ENCODE measurements at places on chromosomes 1 and 21. TPM values are rescaled to one million over a fixed set of nuclear protein-coding genes. Genes with fewer than 3 reads are reported as not detected.

DNA sequence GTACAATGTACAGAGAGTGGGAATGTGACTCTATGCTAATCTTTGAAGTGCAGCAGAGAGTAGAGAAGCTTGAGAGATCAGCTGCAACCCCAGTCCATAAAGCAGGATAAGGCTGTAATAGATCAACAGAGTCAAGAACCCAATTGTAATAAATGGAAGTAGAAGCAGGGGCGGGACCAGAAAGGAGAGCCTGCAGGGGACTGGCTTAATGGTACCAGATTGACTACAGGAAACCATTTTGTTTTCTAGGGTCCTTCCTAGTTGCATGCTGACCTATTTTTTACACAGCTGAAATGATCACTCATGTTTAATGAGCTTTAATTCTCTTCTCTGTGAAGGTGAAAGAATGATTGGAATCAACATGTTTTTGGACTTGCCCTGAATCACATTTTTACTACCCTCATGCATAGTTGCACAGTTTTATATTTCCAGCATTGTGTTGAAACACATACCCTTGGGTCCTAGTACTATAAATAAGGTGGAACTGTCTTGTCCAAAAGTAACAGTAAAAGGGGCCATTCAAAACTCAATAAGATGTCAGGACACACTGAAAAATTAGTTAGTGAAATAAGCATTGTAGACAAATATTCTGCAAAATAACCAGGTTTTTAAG lies 69.8 kb downstream of the GPR88 start:
- no peak for DNase-seq

DNA sequence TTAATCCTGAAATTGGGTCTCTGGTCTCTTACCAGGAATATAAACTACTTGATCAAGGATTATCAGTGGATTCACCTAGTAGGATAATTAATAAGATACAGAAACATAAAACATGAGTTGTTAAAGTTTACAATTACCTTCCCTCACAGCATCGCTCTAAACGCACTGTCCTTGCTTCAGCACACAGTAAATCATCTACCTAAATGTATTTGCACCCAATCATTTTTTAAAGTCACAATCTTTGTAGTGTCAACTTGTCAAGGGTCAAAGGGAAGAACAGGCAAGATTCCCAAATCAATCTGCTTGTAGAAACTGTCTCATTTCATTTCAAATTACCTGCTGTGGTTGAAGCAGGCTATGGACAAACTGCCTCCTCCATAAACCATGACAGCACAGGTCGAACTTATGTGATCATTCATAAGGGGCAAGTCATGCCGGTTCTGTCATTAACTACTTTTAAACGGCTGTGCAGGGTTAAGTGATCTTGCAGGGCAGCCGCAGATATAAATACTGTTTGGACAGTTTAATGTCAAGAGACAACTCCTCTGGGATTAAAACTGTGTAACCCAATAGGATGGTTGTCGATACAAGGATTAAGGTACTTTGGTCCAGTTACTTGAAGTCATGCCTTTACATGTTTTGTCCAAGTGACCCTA lies 93.6 kb downstream of the ZNF281 start:
- DNase-seq: no peak

- DNase-seq: no peak
These were observed 34.1 kb downstream of the CLCA1 start for GRCh38 chr1:86502721-86503405.

DNA sequence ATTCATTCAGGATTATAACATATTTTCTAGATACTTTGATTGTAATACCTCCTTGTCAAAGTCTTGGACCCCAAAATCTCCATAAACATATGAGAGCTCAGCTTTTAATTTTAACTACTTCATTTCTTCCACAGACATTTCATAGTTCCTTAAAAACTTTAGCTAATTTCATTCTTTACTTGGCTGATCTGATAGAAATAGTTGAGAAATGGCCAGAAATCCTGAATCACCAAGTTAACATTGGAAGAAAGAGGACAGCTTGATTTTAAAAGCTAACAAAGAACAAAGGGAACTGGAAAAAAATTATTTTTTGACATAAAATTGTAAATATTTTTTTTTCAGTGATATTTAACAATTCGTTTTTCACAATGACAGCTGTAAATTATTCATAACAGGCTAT lies 216.5 kb downstream of the NTNG1 start:
- DNase-seq: no peak

DNA sequence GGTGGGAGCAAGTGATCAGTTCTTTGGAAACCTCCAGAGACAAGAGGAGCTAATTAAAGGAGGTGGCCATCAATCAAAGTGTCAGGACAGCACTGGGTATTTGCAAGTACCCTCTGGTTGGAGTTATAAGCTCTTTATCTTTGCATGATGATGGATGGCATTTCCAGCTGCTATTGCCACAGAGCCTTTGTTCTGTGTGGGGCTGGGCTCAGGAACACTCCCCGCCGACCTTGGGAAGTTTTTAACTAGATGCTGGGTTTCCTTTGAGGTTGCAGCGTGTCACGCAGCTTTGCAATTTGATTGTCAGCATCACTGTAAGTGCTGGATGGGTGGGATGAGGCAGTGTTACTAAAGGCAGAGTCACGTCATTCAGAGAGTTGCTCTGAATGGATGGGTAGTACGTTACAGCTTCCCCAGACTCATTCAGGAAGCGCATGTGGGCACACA lies 68.9 kb downstream of the CNIH3 start:
- no peak for DNase-seq

- DNase-seq: no peak
These were observed 392.1 kb downstream of the KIF26B start for GRCh38 chr1:245546875-245547274.

DNA sequence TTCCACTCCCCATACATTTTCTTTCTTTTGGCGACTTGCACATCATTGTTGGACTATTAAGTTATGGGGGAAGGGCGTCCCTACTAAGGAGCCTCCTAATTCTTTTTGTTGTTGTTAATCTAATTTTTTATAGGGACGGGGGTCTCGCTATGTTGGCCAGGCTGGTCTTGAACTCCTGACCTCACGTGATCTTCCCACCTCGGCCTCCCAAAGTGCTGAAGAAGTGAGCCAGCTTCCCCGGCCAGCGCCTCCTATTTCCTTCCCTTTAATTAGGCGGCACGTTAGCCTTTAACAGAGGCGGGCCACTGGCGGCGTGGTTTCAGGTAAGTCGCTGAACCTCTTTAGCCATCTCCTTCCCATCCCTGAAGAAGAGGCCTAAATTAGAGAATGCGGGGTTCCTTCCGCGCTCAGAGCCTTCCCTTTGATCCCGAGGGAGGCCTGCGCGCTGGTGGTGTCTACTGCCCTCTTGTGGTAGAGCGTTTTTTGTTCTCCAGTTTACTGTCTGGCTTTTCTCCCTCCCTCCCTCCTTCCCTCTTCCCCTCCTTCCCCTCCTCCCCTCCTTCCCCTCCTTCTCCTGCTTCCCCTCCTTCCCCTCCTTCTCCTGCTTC lies 38.1 kb downstream of the TNFRSF9 start:
- DNase-seq: peak; percentile 74

DNA sequence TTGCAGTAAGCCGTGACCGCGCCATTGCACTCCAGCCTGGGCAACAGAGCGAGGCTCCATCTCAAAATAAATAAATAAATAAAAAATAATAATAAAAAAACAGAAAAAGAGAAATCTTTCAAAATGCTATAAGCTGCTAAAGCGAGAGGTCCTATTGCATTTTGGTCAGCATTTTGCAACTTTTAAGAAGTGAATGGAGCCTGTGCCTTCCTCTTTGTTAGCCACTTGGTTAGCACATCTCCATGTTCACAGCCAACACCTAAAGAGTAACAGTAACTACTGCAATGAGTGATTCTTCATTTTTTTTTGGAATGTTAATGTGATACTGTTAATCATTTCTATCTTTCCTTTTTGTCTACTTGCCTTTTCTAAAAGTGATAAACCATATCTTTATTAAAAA lies 80.6 kb downstream of the ERG start:
- no peak for DNase-seq

DNA sequence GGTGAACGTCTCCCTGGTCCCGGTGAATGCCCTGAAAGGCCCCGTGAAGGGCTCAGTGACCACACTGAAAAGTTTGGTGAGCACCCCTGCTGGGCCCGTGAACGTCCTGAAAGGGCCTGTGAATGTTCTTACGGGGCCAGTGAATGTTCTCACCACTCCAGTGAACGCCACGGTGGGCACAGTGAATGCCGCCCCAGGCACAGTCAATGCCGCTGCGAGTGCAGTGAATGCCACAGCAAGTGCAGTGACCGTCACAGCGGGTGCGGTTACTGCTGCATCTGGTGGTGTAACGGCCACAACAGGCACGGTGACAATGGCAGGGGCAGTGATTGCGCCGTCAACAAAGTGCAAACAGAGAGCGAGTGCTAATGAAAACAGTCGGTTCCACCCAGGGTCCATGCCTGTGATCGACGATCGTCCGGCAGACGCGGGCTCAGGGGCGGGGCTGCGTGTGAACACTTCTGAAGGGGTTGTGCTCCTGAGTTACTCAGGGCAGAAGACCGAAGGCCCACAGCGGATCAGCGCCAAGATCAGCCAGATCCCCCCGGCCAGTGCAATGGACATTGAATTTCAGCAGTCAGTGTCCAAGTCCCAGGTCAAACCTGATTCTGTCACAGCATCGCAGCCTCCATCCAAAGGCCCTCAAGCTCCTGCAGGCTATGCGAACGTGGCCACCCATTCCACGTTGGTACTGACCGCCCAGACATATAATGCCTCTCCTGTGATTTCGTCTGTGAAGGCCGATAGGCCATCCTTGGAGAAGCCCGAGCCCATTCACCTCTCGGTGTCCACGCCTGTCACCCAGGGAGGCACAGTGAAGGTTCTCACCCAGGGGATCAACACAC lies 41.5 kb downstream of the ZBTB17 start:
- DNase-seq: no peak

The KPRP gene
- total RNA-seq: 0.13 TPM

The SPTA1 gene
- not detected for total RNA-seq

The HSD11B1 gene
- not detected for total RNA-seq

Data from LHCN-M2 (cell line).